Uterine smooth muscle cell (primary cell): ENCODE measurements at places on chromosomes 12 and 14. TPM values are rescaled to one million over a fixed set of nuclear protein-coding genes. Genes with fewer than 3 reads are reported as not detected.

DLGAP5 gene
- 22.9 and 112 TPM in 2 replicates for total RNA-seq

ACSM4 gene
- total RNA-seq, result not detected in 2 replicates

WSCD2 gene
- total RNA-seq, result not detected in 2 replicates

GLIPR1L1 gene
- total RNA-seq, result not detected in 2 replicates

CSRNP2 gene
- total RNA-seq, result 15.6 and 19.0 TPM in 2 replicates

RPAP3 gene
- total RNA-seq, result 18.4 and 29.4 TPM in 2 replicates

ABHD12B gene
- total RNA-seq, result not detected in 2 replicates

SDSL gene
- 7.5 and 18.4 TPM in 2 replicates for total RNA-seq

LRP6 gene
- 55.7 and 88.0 TPM in 2 replicates for total RNA-seq

BCL2L14 gene
- not detected in 2 replicates for total RNA-seq

TCL1A gene
- total RNA-seq, result 0.12 TPM in 1 of 2 replicates, not detected in the other

DBX2 gene
- total RNA-seq, result not detected in 2 replicates

TAS2R42 gene
- total RNA-seq, result not detected in 2 replicates

TMCC3 gene
- 9.5 and 11.8 TPM in 2 replicates for total RNA-seq

FOXG1 gene
- under 0.01 TPM in 1 of 2 replicates, not detected in the other for total RNA-seq

CCDC38 gene
- not detected in 2 replicates for total RNA-seq

GPATCH2L gene
- total RNA-seq, result 76.5 and 92.2 TPM in 2 replicates

KCNMB4 gene
- total RNA-seq, result 1.00 and 1.2 TPM in 2 replicates

SCNN1A gene
- total RNA-seq, result under 0.01 TPM in 1 of 2 replicates, not detected in the other

ANKRD9 gene
- total RNA-seq, result 24.9 and 31.7 TPM in 2 replicates

MGP gene
- 4.0 and 45.0 TPM in 2 replicates for total RNA-seq
